ENCODE measurements at places on chromosomes 1 and 21. TPM values are rescaled to one million over a fixed set of nuclear protein-coding genes. Genes with fewer than 3 reads are reported as not detected.

DNA sequence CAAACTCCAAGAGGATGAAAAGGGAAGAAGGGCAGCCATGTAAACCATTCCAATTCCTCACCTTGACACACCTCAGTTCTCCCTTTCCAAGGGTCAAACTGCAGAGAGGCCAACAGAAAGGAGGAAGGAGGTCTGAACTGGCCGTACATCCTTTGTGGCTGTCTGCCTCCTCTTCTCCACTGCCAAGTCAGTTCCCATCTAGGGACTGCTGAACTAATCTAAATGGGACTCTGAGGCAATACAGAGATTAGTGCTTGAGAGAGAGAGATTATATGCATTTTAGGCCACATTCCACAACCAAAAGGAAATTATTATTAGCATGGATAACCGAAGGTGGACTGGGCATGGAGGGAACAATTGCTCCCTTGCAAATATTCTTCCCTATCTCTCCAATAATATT lies 2.7 kb downstream of the ARHGEF11 start:
- no peak for DNase-seq
- H3K4me3 ChIP-seq: peak overlapping the region; percentile 72
- peaks cover 20% of the 10 kb centered on the region for H3K4me1 ChIP-seq
- H3K27ac ChIP-seq: no peak overlapping the region
- no peaks in the 10 kb centered on the region for H3K27me3 ChIP-seq

DNA sequence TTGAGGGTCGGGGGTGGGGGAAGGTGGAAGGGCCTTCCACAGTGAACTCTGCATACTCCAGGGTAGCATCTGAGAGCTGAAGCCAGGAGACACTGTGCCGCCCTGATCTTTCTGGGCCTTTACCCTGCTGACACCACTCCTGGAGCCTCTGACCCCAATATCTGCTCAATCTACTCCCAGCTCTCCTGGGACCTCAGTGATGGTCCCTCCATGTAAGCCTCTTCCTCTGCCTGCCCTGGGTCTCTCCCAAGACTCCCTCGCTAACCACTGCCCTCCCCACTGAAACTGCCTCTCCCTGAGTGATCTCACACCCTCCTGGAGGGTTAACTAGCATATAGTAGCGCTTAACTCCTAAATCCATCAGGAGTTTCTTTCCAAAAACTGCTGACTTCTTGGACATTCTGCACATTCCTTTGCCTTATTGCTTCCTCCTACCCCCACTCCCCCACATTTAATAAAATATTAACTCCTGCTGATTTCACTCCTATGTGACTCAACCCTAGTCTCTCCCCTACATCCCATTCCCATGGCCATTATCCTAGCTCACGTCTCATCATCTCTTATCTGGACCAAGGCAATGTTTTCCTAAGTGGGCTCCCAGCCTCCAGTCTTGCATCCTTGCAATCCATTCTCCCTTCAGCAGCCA lies 145.6 kb downstream of the HMGB4 start:
- no peaks in the 10 kb centered on the region for H3K27me3 ChIP-seq
- DNase-seq: no peak
- H3K4me3 ChIP-seq: no peak overlapping the region
- no peak overlapping the region for H3K27ac ChIP-seq
- H3K36me3 ChIP-seq: no peaks in the 10 kb centered on the region
- peaks cover 5% of the 10 kb centered on the region for H3K4me1 ChIP-seq

GRCh38 chr1:30037251-30038118 lies 685.9 kb downstream of the MATN1 start:
- H3K36me3 ChIP-seq: no peaks in the 10 kb centered on the region
- no peak for DNase-seq
- no peaks in the 10 kb centered on the region for H3K4me1 ChIP-seq
- H3K4me3 ChIP-seq: no peak overlapping the region
- no peak overlapping the region for H3K27ac ChIP-seq
- peaks cover 6% of the 10 kb centered on the region for H3K27me3 ChIP-seq

GRCh38 chr1:4118746-4119515 lies 218.9 kb upstream of the C1orf174 start:
- no peaks in the 10 kb centered on the region for H3K4me1 ChIP-seq
- no peaks in the 10 kb centered on the region for H3K36me3 ChIP-seq
- H3K27me3 ChIP-seq: peaks cover 29% of the 10 kb centered on the region

DNA sequence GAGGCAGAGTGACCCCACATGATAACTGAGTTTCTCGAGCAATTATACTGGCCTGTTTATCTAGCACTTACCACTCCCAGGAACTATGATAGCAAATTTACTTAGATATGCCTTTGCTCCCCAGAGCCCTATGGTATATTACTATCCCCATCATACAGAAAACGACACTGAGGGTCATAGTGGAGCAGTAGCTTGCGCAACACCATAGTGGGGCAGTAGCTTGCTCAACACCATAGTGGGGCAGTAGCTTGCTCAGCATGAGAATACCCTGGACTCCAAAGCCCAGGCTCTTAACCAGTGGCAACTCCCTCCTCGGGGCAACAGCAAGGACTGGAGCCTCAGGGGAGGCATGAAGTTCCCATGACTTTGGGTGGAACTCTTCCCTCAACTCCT lies 211.9 kb downstream of the NPHP4 start:
- H3K27me3 ChIP-seq: no peaks in the 10 kb centered on the region
- H3K36me3 ChIP-seq: no peaks in the 10 kb centered on the region
- H3K4me3 ChIP-seq: no peak overlapping the region
- no peak overlapping the region for H3K27ac ChIP-seq
- no peak for DNase-seq
- no peaks in the 10 kb centered on the region for H3K4me1 ChIP-seq

DNA sequence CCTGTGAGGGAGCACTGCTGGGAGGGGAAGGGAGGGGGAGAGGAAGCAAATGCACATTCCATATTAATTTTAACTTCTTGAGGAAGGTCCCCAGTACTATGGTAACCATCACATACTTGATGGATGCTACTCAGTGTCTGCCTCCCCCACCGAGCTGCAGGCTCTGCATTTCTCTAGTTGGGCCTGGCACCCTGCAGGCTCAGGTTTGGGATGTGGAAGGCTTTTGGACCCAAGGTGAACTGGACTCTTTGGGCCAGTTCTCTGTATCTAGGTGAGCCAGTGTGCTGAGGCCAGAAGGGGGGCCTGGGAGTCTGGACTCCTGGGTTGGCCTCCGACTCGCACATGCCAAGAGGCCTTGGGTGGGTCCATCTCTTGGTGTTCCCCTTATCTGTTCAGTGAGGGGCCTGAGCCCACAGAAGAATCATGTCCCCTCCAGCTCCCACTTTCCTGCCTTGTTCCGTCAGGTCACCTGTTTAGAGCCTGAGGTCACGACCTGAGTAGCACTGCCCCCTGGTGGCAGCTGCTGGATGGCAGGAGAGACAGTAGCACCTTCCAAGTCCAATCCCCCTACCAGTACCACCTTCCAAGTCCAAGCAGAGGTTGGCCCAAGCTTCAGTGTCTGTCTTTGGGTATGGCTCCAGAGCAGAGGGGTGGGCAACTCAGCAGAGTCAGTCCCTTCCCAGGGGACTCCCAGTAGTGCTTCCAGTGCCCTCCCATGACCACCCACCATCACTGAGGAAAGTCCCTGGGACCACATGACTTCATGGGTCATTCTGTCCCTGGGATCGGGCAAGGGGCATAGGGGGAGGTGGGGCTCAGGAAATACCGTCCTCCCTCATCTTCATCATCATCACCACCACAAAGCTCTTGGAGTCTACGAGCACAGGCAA lies 241.8 kb downstream of the TRABD2B start:
- DNase-seq: no peak
- no peaks in the 10 kb centered on the region for H3K27me3 ChIP-seq
- H3K4me3 ChIP-seq: no peak overlapping the region
- no peak overlapping the region for H3K27ac ChIP-seq
- H3K4me1 ChIP-seq: no peaks in the 10 kb centered on the region
- no peaks in the 10 kb centered on the region for H3K36me3 ChIP-seq

DNA sequence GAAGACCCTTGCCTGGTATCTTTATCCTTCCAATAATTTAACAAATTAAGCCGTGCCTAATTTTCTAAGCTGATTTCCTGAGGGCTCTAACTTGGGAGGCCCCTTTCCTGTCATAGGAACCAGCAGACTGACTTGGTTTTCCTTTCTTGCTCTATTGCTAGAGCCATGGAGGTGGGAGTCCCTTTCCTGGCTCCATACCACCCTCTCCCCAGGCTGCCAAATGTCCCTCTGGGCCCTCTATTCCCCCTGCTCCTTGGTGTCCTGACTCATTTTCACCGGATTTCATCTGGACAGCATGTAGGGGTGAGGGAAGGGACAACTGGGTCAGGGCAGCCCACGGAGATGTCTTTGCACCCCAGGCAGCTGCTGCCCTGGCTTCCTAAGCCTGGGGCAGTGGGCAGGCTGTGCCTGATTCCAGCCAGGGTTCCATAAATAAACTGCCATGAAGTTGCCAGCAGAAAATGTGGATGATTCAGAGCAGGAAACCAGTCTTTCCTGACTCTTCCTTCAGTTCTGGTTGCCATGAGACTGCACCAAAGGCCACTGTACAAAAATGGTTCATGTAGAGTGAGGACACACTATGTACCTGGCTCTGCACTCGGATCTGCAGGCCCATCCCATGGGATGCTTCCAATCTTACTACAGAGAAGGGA lies 38.0 kb upstream of the SERBP1 start:
- no peak overlapping the region for H3K4me3 ChIP-seq
- H3K27ac ChIP-seq: no peak overlapping the region
- H3K27me3 ChIP-seq: no peaks in the 10 kb centered on the region
- no peaks in the 10 kb centered on the region for H3K36me3 ChIP-seq
- no peak for DNase-seq

DNA sequence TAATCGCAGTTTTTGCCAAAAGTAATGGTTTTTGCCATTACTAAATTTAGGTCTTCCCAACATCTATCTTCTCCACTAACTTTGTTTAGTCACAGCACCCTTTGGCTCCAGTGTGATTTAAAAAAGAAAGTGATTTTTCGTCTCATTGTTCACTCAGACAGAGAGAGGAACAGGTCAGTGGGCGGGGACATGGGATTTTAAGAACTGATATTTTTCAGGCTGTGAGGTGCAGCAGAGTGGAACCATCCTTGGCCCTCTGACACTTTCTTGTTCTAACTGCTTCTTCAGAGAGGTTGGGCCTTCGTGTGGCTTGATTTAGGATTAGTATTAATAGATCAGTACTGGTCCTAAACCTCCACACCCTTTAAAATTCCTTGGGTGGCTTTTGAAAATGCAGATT lies 38.8 kb downstream of the CASQ2 start:
- H3K27ac ChIP-seq: no peak overlapping the region
- peaks cover 36% of the 10 kb centered on the region for H3K4me1 ChIP-seq
- peaks cover 7% of the 10 kb centered on the region for H3K36me3 ChIP-seq
- no peaks in the 10 kb centered on the region for H3K27me3 ChIP-seq
- no peak overlapping the region for H3K4me3 ChIP-seq

GRCh38 chr1:20102875-20103274 lies 16.5 kb downstream of the PLA2G2D start:
- H3K4me3 ChIP-seq: no peak overlapping the region
- no peaks in the 10 kb centered on the region for H3K27me3 ChIP-seq
- DNase-seq: no peak

- no peaks in the 10 kb centered on the region for H3K36me3 ChIP-seq
- H3K27ac ChIP-seq: no peak overlapping the region
- no peak overlapping the region for H3K4me3 ChIP-seq
- no peaks in the 10 kb centered on the region for H3K27me3 ChIP-seq
- no peak for DNase-seq
- H3K4me1 ChIP-seq: peaks cover 4% of the 10 kb centered on the region
Measured at GRCh38 chr21:36111238-36111637, 23.6 kb upstream of the CBR3 start.

DNA sequence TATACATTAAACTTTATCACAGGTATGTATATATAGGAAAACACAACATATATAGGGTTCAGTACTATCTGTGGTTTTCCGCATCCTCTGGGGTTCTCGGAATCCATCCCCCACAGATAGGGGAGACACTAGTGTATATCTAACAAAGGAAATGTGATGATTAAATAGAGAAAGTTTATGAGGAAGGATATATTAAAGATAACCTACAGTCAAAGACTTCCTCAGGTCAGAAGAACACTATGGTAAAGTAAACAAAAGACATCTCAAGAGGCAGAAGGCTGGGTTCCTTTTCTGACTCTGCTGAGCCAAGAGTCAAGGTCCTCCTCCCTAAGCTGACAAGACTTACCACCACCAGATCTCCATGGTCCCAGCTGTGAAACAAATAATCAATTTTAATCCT lies 12.1 kb downstream of the USP24 start:
- no peaks in the 10 kb centered on the region for H3K27me3 ChIP-seq
- no peak for DNase-seq
- peaks cover 51% of the 10 kb centered on the region for H3K4me1 ChIP-seq
- no peaks in the 10 kb centered on the region for H3K36me3 ChIP-seq
- no peak overlapping the region for H3K27ac ChIP-seq

TM2D1 gene
- total RNA-seq: 34.4 TPM

AQP10 gene
- not detected for total RNA-seq

FGGY gene
- total RNA-seq: 32.0 TPM

KIF2C gene
- total RNA-seq: 0.25 TPM

CHRM3 gene
- 0.45 TPM for total RNA-seq

SYT2 gene
- 0.06 TPM for total RNA-seq

ZNF648 gene
- total RNA-seq: not detected

NPHS2 gene
- not detected for total RNA-seq

NUDT4B gene
- 168 TPM for total RNA-seq
